ENCODE measurements at places on chromosomes 16 and 17. TPM values are rescaled to one million over a fixed set of nuclear protein-coding genes. Genes with fewer than 3 reads are reported as not detected.
A peak's percentile ranks its signal among the peaks of the same experiment; 100 is the strongest.

DNA sequence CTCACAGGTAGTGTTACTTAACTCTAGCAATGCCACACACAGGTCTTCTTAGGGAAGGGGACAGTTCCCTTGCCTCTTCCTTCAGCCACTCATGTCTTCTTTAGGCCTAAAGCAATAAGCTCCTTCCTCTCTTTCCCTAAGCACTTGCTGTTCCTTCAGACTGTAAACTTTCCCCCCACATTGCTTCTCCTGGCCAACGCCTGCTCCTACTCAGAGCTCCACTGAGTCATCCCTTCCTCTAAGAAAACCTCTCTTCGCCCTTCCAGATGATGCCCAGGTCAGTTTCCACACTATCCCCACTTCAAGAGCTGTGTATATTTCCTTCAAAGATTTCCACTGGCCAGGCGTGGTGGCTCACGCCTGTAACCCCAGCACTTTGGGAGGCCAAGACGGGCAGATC, 12.5 kb upstream of the EPOP start:
- DNase-seq, result no peak

Gene HAS3
- total RNA-seq, result 0.38 TPM

GRCh38 chr17:63480826-63481487, 4.1 kb downstream of the ACE start:
- no peak for DNase-seq

GRCh38 chr16:70437017-70437581, 1.8 kb downstream of the ST3GAL2 start:
- no peak for DNase-seq

DNA sequence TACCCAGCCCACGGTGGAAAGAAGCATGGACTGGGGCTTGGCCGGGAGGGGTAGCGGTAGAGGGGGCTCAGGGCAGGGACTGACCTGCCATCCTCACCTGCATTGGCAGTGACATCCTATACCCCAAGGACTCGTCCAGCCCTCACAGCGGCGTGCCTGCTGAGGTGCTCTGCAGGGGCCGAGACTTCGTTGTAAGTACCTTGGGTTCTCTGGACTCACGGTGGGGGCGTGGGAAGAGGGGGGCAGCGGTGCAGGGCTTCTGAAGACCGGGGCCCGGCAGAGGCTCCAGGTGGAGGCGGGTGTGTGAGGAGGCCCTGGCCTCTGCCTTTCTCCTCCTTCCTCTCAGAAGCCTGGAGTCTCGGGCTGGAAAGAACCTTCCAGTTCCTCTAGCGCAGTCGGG, 25.5 kb downstream of the POLR3E start:
- peak; percentile 13 for DNase-seq
